H7 (cell line): ENCODE measurements at places on chromosomes 3 and 15. TPM values are rescaled to one million over a fixed set of nuclear protein-coding genes. Genes with fewer than 3 reads are reported as not detected.
A peak's percentile ranks its signal among the peaks of the same experiment; 100 is the strongest.

Gene CEMIP
- 0.03 TPM in 1 of 2 replicates, not detected in the other for total RNA-seq

Gene CAND2
- total RNA-seq = 16.7 and 17.4 TPM in 2 replicates

Gene SLC28A1
- total RNA-seq = not detected in 2 replicates

Gene CHRM5
- not detected in 2 replicates for total RNA-seq

Gene ZNF385D
- 0.11 and 0.17 TPM in 2 replicates for total RNA-seq

Gene CCDC39
- total RNA-seq = 0.07 TPM in 1 of 2 replicates, not detected in the other

DNA sequence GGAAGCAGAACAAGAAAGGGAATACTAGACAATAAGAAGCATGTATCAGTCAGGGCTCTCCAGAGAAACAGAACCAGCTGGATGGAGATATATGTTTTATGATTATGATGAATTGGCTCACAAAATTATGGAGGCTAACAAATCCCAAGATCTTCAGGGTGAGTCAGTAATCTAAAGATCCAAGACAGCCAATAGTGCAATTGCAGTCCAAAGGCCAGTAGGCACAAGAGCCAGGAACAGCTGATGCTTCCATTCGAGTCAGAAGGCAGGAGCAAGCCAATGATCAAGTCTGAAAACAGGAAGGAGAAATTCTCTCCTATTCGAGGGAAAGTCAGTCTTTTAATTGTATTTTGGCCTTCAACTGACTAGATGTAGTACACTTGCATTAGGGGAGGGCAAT is 164.9 kb upstream of the ST8SIA2 start:
- DNase-seq = no peak

- no peak for DNase-seq
Measured at GRCh38 chr3:172915911-172916514, 165.5 kb downstream of the ECT2 start.

- DNase-seq = no peak
Measured at GRCh38 chr3:143443851-143444331, 324.3 kb downstream of the CHST2 start.

GRCh38 chr3:7444886-7445285 is 584.0 kb downstream of the GRM7 start:
- no peak for DNase-seq

- peak; percentile 85 for DNase-seq
Measured at GRCh38 chr15:31327669-31328427, 1.2 kb downstream of the KLF13 start.

GRCh38 chr15:39453620-39454019 is 127.3 kb upstream of the THBS1 start:
- DNase-seq = no peak

DNA sequence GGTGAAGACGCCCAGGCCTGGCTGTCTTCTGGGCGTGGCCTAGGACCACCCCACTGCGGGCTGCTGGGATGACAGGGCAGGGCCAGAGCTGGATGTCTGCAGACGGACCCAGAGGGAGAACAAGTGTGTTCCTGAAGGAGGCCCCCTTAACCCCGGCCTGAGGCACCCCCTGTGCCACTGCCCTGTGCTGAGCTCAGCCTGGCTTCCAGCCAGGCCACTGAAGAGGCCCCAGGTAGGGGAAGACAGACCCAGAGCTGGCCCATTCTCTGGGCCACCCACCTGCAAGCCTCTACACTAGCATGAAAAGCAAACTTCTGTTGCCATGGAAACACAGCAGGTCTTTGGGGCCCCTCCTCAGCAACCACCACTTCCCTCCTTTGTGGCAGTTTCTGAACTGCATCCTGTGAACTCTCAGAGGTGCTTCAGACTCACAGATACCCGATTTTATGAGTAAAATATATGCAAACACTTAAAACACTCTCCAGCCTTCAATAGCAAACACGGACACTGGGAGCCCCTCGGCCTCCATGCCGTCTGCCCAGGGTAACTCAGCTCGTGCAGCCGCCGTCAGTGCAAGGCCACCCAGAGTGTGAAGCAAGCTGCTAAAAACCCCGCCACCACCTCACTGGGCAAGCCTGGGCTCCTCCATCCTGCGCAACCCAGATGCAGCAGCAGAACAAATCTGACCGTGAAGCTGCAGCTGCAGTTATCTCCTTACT is 42.5 kb downstream of the CMTM6 start:
- peak; percentile 93 for DNase-seq

GRCh38 chr3:46406443-46406787 is 451 bp downstream of the CCR5AS start:
- DNase-seq = no peak

- DNase-seq = no peak
Measured at GRCh38 chr15:78368651-78369050, 28.5 kb downstream of the CRABP1 start.

GRCh38 chr3:102206511-102207031 is 228.2 kb upstream of the ZPLD1 start:
- DNase-seq = no peak

DNA sequence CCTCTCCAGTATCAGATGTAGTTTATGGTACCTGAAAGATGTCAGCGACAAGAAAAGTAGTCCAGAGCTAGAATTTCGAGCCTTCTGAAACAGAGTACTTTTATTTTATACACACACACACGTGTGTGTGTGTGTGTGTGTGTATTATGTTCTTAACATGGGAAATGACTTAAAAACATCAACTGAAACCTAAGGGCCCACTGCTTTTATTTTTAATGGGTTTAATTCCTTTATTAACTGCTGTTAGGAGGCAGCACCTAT is 1.9 kb downstream of the TCF12 start:
- DNase-seq = no peak

DNA sequence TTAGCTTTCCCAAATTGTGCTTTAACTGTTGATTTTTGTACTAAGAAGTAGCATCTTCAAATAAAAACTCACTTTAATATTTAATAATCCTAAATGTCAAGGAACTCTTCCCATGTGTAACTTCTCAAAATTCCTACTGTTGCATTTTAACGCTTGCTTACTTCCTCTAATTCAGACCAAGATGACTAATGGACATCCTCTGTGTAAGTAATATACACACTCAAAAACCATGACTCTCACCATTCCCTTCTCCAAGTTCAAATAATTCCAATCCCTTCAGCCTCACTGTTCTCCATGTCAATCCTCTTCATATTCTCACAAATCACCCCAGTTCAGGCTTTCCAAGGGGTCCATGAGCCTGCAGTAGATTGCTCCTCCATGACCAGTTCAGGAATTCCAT is 13.0 kb downstream of the MRPL46 start:
- no peak for DNase-seq

- no peak for DNase-seq
Measured at GRCh38 chr3:106160396-106160795, 291.6 kb upstream of the CBLB start.

DNA sequence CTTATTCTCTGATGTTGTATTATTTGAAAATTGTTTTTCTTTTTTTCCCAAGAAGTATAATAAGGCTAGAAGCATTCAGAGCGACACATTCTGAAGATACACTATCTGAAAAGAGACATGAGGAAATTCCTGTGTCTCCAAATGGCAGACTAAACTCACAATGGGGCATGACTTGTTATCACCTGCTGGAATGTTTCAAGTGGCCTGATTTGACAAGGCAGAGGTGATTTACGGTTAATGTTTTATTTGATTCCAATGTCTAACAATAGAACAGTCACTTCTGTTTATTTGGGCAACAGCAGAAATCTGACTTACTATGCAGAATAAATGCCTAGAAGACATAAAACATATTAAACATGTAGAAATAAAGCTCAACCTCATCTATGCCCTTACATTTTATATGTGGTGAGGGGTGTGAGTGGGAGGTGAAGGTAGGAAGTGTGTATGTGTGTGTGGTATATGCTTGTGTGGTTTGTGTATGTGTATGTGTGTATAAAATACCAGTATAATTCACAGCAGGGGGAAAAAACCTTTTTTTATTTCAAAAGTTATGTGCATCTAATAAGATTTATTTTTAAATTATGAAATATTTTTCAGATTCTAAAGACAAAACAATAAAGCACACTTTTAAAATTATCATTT is 1051.7 kb downstream of the ROBO2 start:
- DNase-seq = no peak

GRCh38 chr3:53161820-53162671 is 1.0 kb downstream of the PRKCD start:
- peak; percentile 92 for DNase-seq
